B cell (primary cell): ENCODE measurements at places on chromosomes 2 and 18. TPM values are rescaled to one million over a fixed set of nuclear protein-coding genes. Genes with fewer than 3 reads are reported as not detected.

DNA sequence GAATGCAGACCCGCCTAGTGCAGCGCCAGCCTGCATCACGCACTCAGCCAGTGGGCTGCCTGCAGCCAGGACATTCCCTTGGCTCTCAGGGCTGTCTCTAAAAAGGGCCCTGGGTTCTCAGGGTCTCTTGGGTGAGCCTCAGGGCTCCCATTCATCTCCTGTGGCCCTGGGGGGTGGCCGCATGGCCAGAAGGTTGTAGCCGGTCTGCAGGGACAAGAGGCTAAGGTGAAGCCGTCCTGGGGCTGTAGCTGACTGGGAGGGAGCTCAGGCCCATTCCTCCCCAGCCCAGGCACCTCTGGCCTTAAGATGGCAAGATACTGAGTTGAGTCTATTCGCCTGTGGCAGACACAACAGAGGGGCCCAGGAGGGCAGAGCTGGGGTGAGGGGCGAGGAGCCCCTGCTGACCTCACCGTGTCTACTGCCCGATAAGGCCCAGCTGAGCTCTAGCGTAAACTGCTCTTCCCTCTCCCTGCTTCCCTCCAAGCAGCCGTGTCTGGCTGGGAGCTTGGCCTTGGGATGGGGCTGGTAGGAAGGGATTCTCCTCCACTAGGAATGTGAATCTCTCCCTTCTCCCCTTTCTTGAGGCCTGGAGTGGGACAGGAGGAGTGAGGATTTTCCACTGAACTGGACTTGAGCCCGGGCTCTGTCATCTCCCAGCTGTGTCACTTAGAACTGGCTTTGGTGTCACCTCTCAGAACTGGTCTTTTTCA is 37.9 kb downstream of the INHBB start:
- H3K27me3 ChIP-seq, result no peaks in the 10 kb centered on the region
- no peak for DNase-seq
- H3K36me3 ChIP-seq, result no peaks in the 10 kb centered on the region
- no peak overlapping the region for H3K27ac ChIP-seq
- no peak overlapping the region for H3K4me3 ChIP-seq

DNA sequence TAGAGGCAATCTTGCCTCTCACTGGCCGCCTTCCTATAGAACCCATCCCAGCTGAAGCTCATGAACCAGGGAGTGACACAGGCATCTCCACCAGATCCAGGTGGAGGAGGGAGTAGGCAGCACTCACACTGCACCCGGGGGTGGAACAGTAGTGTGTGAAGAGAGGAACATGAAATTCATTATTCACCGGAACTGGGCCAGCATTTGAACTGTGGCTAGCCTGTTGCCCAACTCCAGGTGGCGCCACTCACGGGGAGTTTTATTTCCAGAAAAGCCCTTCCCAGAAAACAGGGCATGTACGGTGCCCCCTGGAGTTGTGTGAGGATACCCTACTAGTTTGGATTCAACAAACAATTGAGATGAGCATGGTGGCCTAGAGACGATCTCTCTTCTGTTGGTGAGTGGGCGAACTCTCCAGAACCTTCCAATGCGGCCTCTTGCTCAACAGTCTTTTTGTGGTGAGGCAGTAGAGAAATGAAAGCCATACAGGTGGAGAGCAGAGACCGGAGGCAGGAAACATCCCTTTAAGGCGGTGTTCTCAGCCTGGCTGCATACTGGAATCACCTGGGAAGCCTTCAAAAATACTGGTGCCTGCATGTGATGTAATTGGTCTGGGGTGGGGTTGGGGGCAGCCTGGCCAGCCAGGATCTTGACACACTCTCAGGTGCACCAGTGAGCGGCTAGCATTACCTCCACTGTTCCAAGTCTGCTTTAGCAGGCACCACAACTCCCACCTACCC is 73.5 kb upstream of the NEDD4L start:
- no peaks in the 10 kb centered on the region for H3K27me3 ChIP-seq
- H3K27ac ChIP-seq, result no peak overlapping the region
- H3K4me3 ChIP-seq, result no peak overlapping the region
- no peaks in the 10 kb centered on the region for H3K4me1 ChIP-seq

DNA sequence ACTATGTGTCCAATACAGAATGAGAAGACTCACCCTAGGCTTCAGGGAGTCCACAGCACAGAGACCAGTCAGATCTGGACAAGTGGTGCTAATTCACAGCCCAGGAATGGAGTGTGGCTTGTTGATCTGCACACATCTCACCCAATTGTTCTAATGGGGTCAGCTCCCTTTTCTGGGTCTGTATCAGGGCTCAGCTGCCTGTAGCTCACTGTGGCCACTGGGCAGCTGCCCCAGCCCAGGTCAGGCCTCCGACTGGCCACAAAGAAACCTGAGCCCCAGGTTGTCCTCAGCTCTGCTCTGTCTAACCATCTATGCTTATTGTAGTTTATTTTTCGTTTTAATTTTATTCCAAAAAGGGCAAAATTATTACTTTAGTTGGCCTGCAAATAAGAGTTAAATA is 202.3 kb upstream of the RAB6C start:
- H3K27me3 ChIP-seq, result no peaks in the 10 kb centered on the region
- no peak overlapping the region for H3K27ac ChIP-seq
- no peak overlapping the region for H3K4me3 ChIP-seq
- DNase-seq, result no peak
- no peaks in the 10 kb centered on the region for H3K4me1 ChIP-seq
- H3K36me3 ChIP-seq, result no peaks in the 10 kb centered on the region

DNA sequence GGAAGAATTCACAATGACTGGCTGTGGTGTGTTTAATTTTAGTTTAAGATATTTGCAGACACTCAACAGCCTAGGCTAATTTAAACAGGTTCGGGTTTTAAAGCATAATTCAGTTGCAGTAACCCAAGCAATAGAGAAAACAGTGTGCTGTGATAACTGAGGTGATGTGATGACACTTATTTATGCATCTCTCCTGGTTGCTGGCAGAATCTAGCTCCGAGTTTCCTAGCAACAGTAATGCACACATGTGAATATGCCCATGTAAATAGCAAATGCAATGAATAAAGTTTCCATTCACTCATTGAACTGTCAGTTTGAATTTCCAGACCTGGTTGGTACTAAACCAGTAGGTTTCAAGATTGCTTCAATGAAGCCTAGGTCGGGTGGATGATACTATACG is 426.5 kb downstream of the TMX3 start:
- no peaks in the 10 kb centered on the region for H3K4me1 ChIP-seq
- DNase-seq, result no peak
- no peak overlapping the region for H3K27ac ChIP-seq
- no peaks in the 10 kb centered on the region for H3K36me3 ChIP-seq
- H3K27me3 ChIP-seq, result no peaks in the 10 kb centered on the region

DNA sequence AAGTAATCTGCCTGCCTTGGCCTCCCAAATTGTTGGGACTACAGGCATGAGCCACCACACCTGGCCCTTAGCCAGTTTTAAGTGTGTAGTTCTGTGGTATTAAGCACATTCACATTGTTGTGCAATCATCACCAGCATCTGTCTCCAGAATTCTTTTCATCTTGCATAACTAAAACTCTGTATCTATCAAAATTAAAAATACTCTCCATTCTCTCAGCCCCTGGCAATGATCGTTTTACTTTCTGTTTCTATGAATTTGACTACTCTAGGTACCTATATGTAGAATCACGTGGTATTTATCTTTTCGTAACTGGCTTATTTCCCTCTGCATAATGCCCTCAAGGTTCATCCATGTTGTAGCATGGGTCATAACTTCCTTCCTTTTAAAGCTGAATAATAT is 45.5 kb upstream of the CAVIN2 start:
- no peak for DNase-seq
- H3K4me3 ChIP-seq, result no peak overlapping the region
- no peaks in the 10 kb centered on the region for H3K4me1 ChIP-seq
- no peak overlapping the region for H3K27ac ChIP-seq
- no peaks in the 10 kb centered on the region for H3K27me3 ChIP-seq
- no peaks in the 10 kb centered on the region for H3K36me3 ChIP-seq

The MREG gene
- total RNA-seq, result 5.7 and 6.3 TPM in 2 replicates
